ENCODE measurements at places on chromosomes 1 and 21.

- DNase-seq, result no peak
Measured at GRCh38 chr1:101071470-101071891, 45.9 kb upstream of the DPH5 start.

GRCh38 chr1:8211883-8212579, 105.9 kb upstream of the SLC45A1 start:
- peak; percentile 21 for DNase-seq

DNA sequence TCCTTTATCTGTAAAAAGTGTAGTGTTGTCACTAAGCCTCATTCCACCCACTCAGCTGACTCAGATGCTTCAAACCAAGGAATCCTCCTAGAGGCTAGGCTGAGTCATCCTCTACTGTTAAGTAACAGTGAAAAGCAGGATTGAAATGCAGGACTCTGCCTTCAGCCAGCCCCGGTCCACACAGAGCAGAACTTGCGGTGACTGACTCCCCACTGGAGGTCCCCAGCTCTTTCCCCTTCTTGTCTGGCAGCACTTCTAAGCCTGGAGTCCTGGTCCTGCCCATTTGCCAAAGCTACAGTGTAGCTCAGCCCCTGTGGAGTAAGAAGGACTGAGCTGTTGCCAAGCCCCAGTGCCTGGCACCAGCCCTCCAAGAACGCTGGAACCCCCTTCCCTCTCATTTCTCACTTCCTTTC, 1.7 kb downstream of the RAB7B start:
- peak; percentile 72 for DNase-seq

DNA sequence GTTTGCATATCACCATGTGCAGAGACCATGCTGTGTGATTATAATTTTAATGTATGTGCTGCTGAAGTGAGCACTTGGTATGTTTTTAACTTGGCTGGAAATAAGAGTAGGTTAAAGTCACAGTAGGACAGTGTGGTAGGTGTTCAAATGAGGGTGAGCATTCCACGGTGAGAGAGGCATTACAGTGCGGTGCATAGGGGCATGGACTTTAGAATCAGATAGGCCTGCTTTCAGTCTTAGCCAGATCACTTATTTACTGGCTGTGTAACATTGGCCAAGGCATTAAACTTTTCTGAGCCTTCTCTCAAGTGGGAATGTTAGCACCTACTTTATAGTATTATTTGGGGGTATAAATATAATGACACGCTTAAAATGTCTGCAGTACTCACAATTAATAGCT, 43.2 kb downstream of the GIPC2 start:
- DNase-seq, result no peak

DNA sequence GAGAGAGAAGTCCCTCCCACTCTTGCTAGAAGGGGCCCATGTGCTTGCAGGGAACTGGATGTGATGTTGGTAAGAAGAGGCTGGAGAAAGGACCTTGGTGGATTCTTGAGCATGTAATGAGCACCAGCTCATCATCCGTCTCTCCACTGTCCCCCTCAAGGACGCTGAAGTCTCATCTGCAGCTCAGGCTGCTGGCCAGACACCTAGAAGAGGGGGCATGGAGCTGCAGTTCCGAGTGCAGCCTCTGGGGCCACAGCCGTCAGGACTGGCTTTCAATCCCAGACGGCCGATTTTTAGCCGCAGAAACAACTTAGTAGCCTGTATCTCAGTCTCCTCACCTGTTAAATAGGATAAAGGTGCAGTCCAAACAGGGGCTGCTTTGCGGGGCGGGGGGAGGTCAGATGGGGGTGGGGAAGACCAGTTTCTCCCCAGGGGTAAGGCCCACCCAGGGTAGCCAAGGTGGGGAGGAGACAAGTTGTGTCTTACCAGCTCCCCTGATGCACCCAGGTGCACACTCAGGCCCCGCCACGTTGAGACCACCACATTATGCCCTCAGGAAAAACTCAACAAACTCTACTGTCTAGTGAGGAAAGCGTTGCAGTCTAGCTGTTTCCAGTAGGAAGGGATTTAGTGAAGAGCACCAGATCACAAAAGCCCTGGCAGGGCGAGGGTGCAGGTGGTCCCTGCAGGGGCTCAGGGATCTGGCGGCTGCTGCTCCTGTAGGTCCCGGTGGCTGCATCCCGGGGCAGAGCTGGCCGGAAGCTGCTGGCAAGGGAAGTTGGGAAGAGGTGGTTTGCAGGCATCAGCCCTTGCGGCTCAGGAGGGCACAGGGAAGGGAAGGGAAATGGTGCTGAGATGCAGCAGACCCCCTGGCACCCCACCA, 29.5 kb downstream of the LDLRAP1 start:
- DNase-seq, result peak; percentile 33

GRCh38 chr1:98196012-98196411, 275.2 kb upstream of the DPYD start:
- DNase-seq, result no peak

DNA sequence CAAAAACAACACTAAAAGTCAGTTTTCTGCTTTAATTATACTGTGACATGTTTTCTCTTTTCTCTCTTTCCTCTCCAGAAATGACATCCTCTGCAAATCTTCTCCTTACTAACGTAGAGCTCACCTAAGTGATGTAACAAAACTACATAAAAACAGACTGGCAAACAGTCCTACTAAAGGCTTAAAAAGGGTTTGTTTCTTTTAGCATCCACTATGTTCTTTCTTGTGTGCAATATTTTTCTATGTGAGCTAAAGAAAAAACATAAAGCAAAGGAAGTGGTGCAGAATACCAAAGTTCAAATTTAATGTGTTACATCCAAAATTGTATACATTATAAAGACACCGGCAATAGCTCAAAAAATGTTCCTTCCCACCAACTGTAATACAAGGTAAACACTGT, 14.5 kb downstream of the USP24 start:
- no peak for DNase-seq

- DNase-seq, result no peak
Measured at GRCh38 chr1:54309631-54310366, 96.4 kb downstream of the SSBP3 start.

GRCh38 chr1:245684166-245684565, 529.4 kb downstream of the KIF26B start:
- DNase-seq, result no peak

- no peak for DNase-seq
Measured at GRCh38 chr1:38865112-38865715, 5.6 kb upstream of the RRAGC start.

GRCh38 chr1:20102875-20103274, 16.5 kb downstream of the PLA2G2D start:
- no peak for DNase-seq

DNA sequence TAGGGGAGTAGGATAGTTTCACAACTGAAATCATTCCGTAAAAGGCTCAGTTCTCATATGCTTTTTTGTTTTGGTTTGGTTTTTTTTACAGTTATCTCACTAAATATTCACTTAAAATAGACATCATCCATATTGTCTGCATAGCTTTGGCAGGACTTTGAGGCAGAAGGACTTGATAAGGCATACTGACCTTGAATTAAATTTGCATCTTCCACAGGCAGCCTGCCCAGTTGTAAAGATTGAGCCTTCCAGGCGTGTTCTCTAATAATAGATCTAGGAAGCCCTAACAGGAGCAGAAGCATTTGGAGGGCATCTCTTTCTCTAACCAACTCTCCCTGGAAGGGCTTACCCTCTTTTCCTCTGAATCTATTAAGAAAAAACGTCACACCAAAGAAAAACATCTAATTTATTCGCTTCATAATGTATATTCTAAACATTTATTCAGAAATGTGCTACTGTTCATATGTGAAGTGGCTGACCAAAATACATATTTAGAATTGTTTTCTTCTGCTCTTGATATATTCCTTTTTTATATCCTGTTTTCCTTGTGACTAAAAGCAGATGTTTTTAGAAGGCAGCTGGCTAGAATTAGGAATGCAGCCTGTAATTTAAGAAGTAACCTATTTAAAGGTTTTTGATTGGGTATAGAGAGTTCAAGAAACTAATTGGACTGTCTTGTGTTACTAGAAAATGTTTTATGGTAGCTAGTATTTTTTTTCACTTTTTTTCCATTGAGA, 20.2 kb downstream of the DESI2 start:
- no peak for DNase-seq

- DNase-seq, result peak; percentile 79
Measured at GRCh38 chr1:108643492-108644335, 17.2 kb downstream of the HENMT1 start.

GRCh38 chr1:156645666-156646065, 3.7 kb downstream of the BCAN start:
- DNase-seq, result no peak

DNA sequence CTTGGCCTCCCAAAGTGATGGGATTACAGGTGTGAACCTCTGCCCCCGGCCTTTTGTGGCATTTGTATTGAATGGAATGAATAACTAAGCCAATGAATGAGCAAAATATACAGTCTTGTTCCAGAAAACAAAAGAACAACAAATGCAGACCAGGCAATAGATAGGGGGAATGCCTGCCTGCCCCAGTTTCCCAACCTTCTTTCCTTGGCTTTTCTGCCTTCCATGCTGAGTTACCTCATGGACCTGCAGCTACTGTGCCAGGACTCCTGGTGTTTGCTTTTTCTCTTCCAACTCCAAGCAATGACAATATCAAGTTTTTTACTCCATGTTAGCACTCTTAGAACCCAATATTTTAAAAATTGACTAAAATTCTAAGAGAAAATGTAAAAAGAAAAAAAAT, 58.6 kb upstream of the BACH1 start:
- no peak for DNase-seq

DNA sequence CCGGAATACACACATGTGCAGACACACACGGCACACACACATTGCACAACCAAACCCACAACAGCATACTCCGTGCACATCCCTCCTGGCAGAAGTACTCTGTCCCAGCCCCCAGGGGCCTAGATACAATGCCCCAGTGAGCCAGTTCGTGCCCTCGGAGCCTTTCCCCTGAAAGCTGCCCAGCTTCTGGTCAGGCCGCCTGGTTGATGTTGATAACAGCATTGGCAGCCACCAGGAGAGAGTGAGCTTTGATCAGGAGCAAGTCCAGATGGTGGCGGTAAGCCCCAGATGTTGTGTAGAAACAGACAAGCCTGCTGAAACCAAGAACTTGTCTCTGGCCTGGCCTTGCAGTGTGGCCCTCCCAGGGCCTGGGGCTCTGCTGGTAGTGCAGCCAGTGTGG, 109.1 kb downstream of the GRIK3 start:
- DNase-seq, result no peak

GRCh38 chr1:47524272-47524671, 86.4 kb downstream of the FOXD2 start:
- no peak for DNase-seq

DNA sequence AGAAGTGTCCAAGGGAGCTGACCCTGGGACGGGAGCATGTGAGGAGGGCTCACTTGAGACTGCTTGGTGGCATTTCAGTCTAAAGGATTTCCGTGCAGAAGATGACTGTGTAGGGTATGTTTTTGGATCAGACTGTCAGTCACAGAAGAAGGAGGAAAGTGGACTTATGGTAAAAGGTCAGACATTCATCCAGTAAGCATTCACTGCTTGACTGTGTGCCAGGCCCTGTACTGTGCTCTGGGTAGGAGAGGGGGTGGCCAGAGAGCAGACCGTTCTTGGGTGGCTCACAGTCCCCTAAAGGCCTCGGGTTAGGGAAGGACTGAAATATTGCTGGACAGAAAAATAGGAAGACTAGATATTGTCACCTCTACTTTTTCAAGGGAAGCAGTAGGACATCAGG, 2.1 kb upstream of the SERINC2 start:
- no peak for DNase-seq

DNA sequence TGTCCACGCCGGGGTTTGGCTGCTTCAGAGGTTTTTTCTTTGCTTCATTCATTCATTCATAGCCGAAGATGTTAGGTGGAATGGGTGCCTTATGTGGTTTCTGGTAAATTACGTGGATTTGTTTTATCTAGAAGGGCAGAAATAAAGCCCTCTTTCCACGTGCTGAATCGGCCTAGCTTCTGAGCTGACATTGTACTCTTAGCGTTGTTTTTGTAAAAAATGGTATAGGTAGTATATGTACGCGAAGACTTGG, 1.5 kb downstream of the GALNT2 start:
- no peak for DNase-seq

DNA sequence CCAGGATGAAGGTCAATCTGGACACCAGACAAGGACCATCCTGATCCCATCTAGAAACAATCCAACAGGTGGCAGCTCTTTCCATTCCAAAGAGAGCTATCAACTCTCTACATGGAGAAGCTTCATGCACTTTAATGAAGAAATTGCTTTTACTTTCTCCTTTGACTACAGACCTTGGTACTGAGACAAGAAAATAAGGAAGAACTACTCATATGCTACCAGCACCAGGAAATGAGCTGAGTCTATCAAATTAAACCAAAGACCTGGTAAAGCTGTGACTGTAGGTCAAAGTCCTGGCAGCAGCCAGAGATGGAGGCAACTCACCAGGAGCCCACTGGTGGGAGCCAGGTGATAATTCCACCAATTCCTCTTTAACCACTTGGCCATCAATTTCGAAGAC, 64.3 kb upstream of the LRRC8B start:
- peak; percentile 30 for DNase-seq

Data from Kasumi-1 (cell line).